ENCODE measurements at places on chromosomes 3 and 15. TPM values are rescaled to one million over a fixed set of nuclear protein-coding genes. Genes with fewer than 3 reads are reported as not detected.

GRCh38 chr3:50271314-50271936 lies 2.5 kb downstream of the SEMA3B start:
- no peak for DNase-seq

FANCD2OS gene
- not detected for total RNA-seq

STARD5 gene
- total RNA-seq, result 10.5 TPM

- DNase-seq, result no peak
Measured at GRCh38 chr3:66620296-66620695, 119.5 kb upstream of the LRIG1 start.

DNA sequence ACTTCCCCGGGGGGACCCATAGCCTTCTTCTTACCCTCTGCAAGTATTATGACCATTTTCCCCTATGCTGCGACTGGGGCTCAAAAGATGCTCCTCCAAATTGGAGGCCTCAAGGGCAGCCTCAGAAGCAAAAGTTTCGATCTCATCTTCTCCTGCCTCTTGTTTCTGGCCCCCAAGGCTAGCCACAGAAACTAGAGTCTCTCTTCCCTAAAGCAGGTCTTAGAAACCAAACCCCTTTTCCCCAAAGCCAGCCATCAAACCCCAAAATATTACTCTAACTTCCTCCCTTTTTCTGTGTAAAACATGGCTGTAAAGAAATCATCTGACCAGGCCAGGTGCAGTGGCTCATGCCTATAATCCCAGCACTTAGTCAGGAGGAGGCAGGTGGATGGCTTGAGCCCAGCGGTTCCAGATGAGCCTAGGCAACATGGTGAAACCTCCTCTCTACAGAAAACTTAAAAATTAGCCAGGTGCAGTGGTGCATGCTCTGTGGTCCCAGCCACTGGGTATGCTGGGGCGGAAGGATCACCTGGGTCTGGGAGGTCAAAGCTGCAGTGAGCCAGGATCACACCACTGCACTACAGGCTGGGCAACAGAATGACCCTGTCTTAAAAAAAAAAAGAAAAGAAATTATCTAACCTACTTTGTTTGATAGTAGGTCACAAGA lies 36.7 kb upstream of the MFGE8 start:
- no peak for DNase-seq

- peak; percentile 34 for DNase-seq
Measured at GRCh38 chr15:25710184-25710583, 152.9 kb downstream of the ATP10A start.

RBPMS2 gene
- 0.91 TPM for total RNA-seq

DNA sequence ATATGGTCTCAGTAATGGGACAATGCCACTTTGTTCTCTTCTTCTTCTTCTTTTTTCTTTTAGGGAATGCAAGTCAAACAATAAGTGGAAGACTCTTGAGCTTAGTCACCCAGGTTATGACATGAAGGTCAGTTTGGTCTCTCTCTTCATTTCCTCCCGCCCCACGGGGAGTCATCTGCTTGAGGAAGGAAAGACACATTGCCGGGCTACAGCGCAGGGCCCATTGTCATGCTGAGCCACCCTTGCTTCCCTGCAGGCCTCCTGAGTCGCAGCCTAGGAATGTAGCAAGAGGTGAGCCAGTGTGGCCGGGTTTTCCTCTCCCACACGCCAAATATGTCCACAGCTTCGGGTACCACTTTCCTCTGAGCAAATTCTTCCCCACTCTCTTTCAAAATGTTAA lies 47.6 kb downstream of the RAP2B start:
- no peak for DNase-seq

CCDC14 gene
- 30.1 TPM for total RNA-seq

DNA sequence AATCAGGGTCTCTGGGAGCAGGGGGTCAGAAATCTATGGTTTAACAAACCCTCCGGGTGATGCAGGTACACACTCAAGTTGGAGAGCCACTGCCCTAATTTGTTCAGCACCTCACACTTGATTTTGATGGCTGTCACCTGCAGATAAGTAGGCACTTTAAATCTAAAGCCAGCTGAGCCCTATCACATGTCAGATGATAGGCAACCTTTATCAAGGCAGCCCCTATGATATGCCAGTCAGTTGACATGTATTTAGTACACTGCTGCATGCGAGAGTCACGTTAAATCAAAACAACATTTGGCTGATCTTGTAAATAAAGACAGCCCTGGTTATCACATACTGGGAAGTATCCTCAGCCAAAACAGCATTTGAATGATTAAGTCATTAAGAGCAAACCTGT lies 104.4 kb upstream of the MCTP2 start:
- DNase-seq, result no peak

DNA sequence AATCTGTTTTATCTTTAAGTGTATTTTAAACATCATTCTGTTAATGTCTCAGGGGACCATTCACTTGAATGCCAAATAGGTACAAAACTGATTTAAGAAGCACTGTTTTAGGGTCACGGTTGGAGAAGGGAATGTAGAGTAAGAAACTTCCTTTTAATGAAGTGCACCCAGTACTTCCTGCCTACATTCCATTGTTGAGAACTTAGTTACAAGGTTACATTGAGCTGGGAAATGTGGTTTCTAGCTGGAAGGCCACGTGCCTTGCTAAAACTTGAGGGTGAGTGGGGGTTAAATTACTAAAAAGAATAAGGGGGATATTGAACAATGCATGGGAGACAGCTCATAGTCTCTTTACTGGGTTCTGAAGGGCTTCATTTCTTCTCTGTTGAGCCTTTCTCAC lies 78.3 kb upstream of the TBC1D5 start:
- DNase-seq, result no peak

GRCh38 chr3:27094721-27095120 lies 274.5 kb downstream of the NEK10 start:
- no peak for DNase-seq

- no peak for DNase-seq
Measured at GRCh38 chr3:39141171-39141995, 12.0 kb downstream of the CSRNP1 start.

DNA sequence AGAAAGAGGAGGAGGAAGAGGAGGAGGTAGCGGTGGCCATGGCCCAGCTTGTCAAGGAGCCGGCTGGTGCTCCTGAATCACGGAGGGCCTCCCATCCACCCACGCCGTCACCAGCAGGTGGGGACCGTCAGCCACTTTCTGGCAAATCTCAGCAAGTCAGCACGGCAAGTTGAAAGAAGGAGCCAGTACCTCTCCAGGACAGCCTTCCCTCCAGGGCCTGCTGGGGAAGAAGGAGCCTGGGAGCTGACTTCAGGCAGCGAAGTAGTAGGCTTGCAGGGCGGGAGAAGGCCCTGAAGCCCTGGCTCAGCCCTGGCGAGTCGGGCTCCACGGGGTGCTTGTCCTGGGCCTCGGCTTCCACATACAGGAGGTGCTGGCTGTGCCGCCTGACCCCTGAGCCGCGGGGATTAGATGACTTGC lies 99.2 kb upstream of the TRPM1 start:
- DNase-seq, result peak; percentile 42
